Activated T-cell treated with anti-CD3 and anti-CD28 coated beads, Interleukin-2, amount 50 U/mL, for 4 hours (primary cell): ENCODE measurements at places on chromosomes 2 and 18.

GRCh38 chr2:237623428-237624403 is 3.7 kb upstream of the LRRFIP1 start:
- DNase-seq = no peak

GRCh38 chr2:15313657-15314056 is 247.5 kb downstream of the NBAS start:
- no peak for DNase-seq

DNA sequence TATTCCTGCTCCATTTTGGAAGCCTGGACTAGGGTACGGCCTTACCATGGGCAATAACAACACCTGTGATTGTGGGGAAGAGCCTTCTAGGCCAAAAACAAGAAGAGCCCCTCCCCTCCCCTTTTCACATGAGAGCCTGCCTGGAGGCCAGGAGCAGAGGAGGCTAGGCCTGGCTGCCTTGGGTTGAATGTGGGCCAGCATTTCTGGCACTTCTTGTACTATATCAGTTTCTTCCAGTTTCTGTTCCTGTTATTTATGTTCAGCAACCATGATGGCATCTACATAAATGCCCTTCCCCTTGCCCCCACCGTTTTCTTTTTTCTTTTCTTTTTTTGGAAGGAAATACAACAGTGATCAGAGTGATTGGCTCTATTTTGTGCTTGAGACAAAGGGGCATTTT is 58.4 kb downstream of the KCTD18 start:
- DNase-seq = no peak

GRCh38 chr2:44171018-44171417 is 2.3 kb downstream of the PPM1B start:
- no peak for DNase-seq

- no peak for DNase-seq
Measured at GRCh38 chr18:9575558-9575957, 38.8 kb downstream of the PPP4R1 start.

DNA sequence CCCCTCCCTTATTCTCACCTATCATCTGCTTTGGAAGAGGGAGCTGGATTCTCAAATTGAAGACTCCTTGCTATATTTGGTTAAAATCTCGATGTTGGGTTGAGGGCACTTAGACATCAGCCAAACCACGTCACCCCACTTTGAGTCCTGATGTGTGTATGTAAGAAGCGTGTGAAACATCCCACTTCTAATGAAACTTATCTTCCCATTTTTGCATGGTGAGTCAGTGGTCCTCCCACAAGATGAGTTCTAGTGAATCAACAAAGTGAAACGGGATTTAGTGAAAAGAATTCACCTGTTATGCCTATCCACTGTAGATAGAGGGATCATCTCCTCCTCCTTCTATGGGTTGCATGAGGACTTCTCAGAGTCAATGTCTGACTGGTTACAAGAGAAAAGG is 51.4 kb upstream of the SPRED2 start:
- no peak for DNase-seq

DNA sequence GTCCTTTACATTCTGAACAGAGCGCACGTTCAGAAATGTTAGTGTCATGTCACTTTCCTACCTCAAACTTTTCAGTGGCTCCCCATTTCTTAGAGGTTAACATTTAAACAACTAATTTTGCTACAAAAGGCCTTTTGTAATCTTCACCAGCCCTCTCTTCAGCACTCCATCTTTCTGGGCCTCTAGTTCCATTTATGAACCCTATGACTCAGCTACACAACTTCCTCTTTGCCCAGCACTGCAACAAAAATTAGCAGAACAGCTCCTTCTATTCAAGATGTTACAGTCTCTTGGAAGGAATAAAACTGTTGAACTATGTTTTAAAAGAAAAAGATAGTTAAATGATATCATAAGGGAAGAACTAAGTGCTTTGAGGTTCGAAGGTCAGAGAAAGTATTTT is 139.9 kb downstream of the VWC2L start:
- DNase-seq = no peak
